ENCODE measurements at places on chromosomes 3 and 15.
A peak's percentile ranks its signal among the peaks of the same experiment; 100 is the strongest.

GRCh38 chr3:20682573-20682972, 496.6 kb upstream of the SGO1 start:
- no peak for DNase-seq

GRCh38 chr3:151145713-151146070, 57.3 kb downstream of the GPR171 start:
- no peak for DNase-seq

DNA sequence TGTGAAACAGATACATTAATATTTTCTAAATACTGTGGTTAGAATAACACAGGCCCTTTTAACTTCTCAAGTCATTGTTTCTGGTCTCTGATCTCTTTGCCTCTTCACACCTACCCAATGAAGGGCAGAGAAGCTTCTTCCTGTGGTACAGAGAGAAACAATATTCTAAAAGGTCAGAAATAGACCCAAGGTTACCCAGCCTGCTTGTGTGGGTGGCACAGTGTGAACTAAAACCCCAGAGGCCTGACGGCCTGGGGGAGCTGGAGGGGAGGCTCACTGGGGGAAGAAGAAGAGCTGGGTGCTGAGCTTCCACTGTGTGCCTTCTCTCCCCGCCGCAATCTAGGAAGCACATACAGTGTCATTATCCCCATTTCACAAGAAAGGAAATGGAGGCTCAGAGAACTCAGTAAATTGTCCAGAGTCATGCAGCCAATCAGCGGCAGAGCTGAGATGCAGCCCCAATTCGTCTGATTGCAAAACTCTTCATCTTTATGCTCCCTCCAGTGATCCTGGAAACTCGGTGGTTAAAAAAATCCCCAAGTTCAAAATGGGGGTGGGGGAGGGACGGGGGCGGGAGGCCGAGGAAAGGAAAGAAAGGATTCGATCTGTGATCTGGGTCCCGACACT, 64.1 kb upstream of the HEG1 start:
- DNase-seq = no peak

DNA sequence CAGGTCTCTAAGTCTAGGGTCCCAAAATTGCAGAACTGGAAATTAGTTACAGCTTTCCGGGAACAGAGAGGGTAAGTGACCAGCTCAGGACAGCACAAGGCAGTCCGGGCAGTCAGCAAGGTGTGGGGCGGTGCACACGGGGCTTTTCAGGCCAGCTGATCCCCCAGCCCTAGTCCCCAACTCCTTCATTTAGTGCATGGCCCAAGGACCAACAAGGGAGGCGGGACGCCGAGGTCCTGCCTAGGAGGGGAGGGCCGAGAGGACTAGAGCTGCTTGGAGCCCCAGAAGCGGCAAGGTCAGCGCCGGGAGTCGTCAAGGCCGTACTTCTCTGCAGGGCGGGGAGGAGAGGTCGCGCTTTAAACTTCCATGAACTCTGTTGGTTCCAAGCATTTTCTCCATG, 2.0 kb upstream of the PDE8A start:
- no peak for DNase-seq

DNA sequence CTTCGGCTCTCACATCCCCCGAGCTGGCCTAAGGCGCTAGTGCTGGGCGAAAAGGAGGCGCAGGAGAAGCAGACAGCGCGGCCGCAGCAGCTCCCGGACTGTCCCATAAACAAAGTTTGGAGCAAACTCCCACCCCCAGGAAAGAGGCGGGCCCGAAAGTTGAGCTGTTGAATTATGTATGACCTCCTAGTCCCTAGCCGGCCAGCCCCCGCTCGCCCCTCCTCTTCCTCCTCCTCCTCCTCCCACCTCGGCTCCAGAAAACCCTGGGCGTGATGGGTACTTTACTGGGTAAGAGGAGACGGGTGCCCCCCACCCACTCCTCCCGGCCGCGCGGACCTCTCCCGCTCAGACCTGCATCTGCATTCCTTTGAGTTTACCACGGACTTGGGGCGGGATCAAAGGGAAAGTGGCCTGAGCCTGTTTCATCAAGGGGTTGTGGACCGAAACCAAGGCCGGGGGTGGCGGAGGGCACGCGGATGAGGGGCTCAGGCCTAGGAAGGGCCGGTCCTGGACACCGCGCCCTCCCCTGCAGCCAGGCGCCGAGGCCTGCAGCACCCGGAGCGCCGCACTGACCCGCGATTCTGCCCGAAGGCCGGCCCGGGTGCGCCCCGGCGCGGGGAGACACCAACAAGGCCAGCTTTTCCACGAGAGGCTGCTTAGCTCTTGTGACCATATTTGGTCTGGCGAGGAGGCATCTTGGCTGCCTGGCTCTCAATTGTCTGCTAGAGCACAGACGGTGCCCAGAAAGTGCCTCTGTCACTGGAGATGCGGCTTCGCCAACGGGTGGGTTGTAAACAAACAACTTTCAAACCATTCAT, at the start of gene WWTR1:
WWTR1 (minus strand) TSS at position 100 of the 818 bp plus-strand sequence. CDS start 719 bp downstream, outside the sequence.
- peak; percentile 96 for DNase-seq

DNA sequence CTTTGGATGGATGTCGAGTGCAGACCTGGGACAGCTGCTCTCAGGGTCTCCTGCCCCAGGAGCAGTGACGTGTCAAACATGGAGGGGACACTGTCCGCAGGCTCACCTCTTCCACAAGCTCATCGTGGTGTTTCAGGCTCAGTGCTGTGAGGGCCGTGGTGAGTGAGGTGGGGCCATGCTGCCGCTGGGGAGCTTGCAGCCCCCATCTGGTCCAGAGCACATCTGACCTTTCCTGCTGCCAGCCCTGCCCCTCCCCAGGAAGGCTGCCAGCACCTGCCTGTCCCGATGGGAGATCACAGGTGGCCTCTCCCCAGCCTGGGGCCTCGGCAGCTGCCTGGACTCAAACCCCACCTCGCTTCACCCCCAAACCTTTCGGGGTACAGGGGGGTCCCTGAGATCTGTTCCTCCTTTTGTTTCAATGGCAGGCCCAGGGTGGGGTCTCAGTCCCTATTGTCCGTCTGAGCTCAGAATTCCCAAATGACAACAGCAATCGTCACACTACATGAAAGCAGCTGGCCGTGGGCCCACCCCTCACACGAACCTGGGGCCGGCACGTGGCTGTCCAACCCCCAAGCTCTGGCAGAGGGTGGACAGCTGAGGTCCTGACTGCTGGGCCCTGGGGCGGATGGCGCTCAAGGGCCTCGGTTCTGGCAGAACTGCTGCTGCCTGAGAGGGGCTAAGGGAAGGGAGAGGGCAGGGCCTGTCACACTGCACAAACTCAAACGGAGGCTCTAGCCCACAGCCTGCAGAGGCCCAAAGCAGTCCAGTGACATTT, 65.0 kb upstream of the RPL32 start:
- DNase-seq = no peak

DNA sequence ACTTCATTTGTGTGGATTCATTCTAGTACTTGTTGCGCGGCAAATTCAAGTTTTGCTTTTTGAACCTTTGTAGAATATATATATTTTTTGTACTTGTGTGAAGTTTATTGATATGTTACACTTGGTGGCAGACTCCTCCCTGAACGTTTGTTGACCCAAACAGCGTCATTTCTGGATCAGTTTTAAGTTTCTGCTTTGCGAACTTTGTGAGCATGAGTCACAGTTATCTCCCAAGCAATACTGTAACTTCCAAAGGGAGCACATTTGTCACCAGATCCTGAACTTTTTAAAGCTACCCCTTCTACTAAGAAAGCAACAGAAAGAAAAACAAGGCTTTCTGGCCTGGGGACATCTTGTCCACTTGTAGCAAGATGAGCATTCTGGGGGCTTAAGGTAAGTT, 74.8 kb upstream of the CACNA2D3 start:
- DNase-seq = no peak

DNA sequence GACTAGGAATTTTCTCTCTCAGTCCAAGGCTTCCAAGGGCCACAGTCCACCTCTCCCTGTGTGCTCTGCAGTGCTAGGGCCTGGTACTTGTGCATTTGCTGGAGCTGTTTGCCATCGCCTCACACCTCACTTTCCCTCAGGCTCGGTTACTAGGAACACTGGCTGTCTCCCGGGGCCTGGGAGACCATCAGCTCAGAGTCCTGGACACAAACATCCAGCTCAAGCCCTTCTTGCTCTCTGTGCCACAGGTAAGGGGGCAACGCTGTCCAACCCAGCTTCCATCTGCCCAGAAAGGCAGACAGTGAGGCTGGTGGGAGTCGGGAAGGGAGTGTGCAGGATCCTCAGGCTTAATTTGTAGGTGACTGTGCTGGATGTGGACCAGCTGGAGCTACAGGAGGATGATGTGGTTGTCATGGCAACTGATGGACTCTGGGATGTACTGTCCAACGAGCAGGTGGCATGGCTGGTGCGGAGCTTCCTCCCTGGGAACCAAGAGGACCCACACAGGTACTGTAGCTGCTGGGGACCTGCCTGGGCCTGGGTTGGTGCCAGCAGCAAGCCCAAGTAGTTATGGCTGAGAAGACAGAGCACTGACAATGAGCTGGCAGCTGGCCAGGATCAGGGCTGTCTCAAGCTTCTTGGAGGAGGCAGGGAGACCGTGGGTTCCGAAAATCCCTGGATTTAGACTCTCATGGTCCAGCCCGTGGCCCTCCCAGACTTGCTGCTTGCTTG, 3.4 kb downstream of the PPM1M start:
- DNase-seq = no peak

DNA sequence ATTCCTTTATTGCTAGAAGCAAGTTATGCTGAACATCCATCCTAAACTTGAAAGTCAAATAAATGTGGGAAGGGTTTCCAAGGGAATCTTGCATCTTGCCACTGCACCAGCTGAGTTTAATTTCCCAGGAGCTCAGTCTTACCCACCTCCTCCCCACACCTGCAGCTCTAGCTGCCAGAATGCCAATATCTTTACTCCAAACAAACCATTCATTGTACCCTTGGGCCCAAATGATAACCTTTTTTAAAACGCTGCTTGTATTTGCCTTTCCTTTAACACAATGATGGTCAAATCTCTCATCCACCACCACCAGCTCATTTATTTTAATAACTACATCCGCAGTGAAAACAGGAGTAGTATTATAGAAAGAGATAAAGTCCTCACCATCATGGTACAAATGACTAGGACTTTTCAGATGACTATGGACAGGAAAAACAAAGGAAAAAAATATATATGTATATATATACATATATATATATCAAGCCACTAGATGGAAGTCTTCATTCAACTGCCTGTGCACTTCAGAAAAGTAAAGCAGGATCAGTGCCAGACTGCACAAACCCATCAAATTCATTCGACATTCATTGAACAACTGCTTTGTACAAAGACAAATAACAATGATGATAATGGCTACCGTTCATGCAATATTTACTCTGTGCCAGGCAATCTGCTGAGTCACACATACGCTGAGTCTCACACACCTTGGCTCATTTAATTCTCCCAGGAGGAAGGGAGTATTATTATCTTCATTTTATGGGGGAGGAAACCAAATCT, 44.0 kb downstream of the BFSP2 start:
- DNase-seq = no peak

DNA sequence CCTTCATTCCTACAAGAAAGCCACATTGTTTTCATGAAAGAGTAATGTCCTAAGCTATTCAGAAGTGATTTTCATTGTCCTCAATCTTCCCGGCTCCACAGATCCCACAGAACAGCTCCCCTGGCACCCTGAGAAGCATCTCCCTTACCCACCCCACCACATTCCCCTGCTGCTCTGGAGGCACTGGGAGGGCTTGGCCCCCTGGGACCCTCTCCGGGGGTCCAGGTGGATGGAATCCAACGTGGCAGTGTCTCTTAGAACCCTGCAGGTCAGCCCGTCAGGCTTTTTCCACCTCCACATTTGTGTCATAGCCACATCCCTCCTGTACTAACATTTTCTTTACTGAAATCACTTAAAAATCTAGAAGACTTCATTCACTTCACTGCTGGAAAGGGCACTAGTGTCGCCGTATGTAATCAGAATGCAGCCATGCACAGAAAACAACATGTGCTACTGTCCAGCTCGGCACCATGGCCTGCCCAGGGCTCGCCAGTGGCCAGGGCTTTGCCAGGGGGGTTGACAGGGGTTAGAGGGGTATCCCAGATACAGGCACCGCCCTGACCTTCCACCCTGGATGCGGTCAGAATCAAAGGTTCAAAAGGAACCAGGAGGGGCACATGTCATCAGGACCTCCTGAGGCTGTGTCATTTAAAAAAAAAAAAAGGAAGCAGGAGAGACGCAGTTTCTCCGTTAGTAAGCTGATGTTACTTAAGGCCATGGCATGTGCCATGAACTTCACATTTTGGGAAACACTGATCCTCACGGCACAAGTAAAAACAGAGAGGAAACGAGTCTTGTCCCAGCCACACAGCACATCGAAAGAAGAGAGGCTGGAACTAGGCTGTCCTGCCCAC, 106.3 kb downstream of the LSM3 start:
- DNase-seq = no peak

GRCh38 chr3:105139881-105140560, 226.7 kb upstream of the ALCAM start:
- no peak for DNase-seq

DNA sequence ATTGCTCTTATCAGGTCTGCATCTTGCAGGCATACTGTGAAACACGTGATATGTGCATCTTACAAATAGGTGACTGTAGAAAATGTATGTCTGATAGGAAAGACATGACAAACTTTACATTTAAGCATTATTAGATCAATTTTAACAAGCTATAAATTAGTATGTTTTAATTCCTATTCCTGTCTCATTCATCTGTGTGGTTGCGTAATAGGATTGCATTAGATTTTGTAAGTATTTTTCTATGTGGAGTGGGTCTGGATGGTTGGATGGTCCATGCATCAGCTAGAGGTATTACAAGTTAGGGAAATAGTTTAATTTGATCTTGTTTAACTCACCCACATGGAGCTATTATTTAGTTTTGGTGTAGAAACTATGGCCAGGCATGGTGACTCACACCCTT, 18.8 kb downstream of the ASTE1 start:
- DNase-seq = no peak

DNA sequence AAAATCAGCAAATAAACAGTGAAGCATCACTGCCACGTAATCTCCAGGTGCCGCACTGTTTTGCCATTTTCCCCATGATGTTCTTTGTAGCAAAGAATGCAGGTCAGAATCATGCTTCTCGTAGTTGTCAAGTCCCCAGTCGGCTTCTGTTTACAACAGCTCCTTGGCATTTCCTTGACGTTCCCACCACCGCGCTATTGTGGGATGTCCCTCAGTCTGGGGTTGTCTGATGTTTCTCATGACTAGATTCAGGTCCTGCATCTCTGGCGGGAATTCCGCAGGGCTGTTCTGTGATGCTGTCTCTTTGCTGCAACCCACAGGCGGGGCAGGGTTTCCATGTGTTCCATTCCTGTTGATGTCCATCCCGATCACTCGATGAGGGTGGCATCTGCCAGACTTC, 117.9 kb upstream of the SMAD3 start:
- DNase-seq = no peak

DNA sequence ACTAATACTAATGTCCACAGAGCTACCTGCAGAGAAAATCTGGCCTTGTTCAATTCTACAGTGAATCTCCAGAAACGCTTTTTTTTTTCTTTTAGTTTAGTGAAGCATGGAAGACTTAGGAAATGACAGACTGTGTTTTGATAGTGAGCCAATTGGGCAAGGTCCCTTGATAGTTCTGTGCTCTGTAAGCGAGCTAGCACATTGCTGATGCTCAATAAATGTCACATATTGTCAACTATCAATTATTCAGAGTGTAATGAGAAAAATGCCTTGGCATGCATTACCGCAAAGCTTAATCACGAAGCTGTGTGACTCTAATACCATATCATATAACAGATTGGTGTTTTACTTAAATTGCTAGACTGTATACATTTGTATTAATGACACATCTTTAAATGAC, 5.2 kb upstream of the C3orf85 start:
- no peak for DNase-seq
